Substantia nigra (tissue), 51 donors: ENCODE measurements at places on chromosomes 3 and 15.

DNA sequence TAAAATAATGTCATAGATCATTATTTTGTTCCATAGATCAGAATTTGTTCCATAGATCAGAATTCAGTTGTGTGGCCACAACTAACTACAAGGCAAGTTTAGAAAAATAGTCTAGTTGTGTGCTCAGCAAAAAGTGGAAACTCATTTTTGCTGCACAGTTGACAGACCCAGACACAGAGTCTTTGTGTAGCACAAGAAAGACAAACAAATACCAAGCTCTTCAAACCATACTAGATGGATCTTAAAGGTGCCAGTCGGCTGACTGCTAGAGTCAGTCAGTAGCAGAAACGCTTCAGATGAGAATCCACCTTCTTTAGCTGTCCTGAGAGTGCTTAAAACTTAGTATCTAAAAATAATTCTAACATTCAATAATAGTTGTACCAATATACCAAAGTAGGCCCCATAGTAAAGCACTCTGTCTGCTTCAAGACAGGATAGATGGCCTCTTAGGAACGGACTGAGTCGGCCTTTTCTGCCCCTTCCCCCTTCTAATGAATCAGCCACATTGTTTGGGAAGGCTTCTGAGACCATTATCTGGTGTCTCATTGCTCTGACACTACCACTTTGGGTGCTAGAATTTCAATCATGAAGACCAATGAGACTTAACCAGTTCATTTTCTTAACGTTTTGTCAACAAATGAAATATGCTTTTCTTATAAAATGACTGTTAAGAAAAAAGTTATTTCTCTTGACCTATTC is 27.7 kb upstream of the SLC4A7 start:
- DNase-seq = no peak

- DNase-seq = no peak
These were observed 152.2 kb downstream of the NEK11 start for GRCh38 chr3:131178710-131179375.

DNA sequence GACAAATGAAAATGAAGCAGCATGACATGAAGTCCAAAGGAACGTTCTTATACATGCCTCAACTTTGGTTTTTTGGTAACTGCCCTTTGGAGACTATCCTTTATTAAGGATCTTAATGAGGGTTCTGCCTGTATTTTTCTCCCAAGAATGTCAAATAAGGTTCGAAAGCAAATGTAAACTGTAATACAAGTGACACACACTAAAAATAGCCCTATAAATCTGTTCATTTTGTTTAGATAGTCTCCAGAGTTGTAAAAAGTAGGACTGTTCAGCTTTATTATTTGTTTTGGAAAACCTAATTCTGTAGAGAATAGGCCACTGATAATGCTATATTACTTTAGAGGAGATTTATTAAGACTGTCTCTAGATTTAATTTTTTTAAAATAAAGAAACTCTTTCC is 80.5 kb upstream of the CDIN1 start:
- no peak for DNase-seq

DNA sequence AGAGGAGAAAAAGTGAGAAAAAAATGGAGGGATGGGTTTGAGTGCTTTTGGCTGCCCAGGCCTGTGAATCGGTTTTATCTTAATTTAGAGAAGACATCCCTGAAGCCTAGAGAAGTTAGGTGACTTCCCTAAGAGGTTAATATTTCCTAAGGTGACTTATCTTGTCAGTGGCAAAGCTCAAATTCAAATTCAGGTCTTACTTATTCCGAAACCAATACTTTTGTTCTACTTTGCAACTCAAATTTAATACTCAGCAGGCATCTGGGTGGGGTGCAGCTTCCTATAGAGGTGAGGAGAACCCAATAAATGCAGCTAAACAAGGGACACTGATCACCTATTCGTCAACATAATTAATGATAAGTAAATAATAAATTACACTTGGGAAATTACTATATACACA is 54.9 kb upstream of the MYRIP start:
- no peak for DNase-seq

- no peak for DNase-seq
These were observed 68.6 kb downstream of the FHIT start for GRCh38 chr3:61182662-61183061.

GRCh38 chr3:64916937-64917336 is 229.1 kb upstream of the ADAMTS9 start:
- DNase-seq = no peak

GRCh38 chr3:194871864-194872668 is 186.4 kb downstream of the FAM43A start:
- DNase-seq = peak; percentile 10

DNA sequence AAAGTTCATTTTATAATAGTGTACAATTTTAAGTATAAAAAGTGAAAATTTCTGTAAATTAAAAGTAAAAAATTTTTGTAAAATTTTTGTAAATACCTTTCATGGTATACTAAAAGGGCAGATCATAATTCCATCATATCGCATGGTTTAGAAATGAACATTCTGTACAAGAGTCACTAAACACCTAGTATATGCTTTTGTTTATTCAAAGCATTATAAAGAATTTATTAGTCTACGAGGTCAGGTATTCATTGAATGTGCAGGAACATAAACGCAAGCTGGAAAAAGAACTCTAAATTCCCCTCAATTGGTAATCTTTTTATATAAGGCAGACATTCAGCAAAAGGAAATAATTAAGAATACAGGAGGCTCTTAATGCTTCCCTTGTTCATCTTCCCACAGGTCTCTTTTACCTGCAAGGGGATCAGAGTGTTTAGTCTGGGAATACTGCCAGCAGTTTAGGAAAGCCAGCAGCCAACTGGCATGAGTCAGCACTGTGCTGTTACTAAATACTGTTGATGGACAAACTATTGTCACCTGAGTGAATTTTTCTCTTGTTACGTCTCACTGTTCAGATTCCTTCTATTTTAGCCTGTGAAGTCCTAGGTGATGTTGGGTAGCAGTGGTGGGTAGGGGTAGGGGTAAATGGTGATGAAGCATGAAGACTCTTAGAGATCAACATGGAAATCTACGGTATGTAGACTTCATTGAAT is 70.1 kb downstream of the UQCC5 start:
- DNase-seq = no peak

- DNase-seq = no peak
These were observed 5.0 kb upstream of the RPP25 start for GRCh38 chr15:74961616-74962015.

DNA sequence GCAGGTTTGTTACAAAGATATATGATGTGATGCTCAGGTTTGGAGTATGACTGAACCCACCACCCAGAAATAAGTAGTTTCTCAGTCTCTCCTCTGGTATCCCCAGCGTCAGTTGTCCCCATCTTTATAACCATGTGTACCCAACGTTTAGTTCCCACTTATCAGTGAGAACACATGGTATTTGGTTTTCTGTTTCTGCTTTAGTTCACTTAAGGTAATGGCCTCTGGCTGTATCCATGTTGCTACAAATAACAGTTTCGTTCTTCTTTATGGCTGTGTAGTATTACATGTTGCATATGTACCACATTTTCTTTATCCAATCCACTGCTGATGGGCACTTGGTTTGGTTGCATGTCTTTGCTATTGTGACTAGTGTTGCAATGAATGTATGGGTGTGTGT is 132.3 kb downstream of the LMLN start:
- DNase-seq = no peak
